Activated CD4-positive, alpha-beta T cell treated with anti-CD3 and anti-CD28 coated beads, Interleukin-2, amount 50 U/mL, for 4 hours (primary cell): ENCODE measurements at places on chromosomes 11 and 22.

DNA sequence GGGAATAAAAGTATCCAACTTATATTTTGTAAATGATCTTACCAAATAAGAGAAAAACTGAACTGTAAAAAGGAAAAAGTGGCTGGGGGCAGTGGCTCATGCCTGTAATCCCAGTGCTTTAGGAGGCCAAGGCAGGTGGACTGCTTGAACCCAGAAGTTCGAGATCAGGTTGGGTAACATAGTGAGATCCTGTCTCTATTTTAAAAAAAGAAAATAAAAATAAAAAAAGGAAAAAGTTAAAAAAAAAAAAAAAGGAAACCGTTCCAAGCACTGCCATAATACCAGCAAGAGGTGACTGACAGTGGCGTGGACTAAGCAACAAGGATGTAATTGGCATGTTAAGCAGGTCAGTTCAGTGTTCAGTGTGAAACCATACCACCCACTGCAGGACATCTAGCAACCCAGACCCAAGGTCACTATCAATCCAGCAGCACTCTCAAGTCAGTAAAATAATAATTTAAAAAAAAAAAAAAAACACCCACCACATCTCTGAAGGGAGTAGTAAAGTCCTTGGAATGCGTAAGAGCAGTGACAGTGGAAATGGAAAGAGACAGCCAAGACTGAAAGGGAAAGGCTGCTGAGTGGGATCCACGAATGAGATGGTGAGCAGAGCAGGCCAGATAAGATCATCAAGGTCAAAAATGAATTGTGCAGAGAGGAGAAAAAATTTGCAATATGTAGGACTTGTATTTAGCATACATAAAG lies 43.6 kb downstream of the MAPK1 start:
- DNase-seq, result no peak

GRCh38 chr11:31728432-31728831 lies 82.7 kb downstream of the PAX6 start:
- DNase-seq, result no peak

- DNase-seq, result no peak
Observed at GRCh38 chr11:86292912-86293616, 9.0 kb upstream of the HIKESHI start.

DNA sequence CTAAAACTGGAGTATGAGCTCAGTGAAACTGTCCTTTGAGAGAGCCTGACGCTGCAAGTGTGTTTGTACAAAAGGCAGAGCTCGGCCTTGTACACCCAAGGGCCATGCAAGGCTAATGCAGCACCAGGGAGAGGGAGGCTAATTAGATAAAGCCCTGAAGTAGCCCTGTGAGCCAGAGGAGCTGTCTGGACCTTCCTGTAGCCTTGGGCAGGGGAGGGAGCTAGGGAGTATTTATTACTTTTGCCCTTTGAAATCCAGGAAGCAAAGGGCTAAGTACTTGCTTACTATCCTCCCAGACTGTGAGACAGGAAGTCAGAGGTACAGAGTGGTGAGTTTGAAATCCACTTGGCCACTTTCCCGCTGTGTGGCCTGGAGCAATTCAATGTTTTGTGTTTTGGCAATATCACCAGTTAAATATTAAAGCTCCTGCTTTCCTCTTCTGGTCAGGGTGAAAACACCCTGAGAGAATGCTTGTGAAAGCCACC lies 10.2 kb upstream of the LDHA start:
- no peak for DNase-seq

DNA sequence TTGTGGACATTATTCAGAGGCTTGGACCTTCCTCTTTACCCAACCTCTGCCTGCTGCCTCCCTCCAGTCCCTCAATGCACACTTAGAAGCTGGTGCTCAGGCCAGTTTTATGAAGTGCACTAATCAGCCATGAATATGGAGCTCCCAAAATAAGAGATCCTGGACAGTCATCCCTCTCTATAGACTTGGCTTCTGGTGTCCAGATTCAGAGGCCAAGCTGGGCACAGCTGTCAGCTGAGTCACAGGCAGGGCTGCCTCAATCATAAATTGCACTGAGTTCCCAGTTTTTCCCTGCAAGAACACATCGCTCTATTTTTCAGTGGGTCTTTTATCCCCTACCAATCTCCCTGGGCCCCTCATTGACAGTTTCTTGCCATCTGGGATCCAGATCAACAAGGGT lies 161.7 kb upstream of the CADM1 start:
- DNase-seq, result no peak

GRCh38 chr11:47161134-47161854 lies 15.4 kb downstream of the ARFGAP2 start:
- DNase-seq, result peak; percentile 41
